ENCODE measurements at places on chromosomes 11 and 22.

GRCh38 chr11:102603091-102603490, 22.0 kb downstream of the MMP20 start:
- DNase-seq, result no peak

DNA sequence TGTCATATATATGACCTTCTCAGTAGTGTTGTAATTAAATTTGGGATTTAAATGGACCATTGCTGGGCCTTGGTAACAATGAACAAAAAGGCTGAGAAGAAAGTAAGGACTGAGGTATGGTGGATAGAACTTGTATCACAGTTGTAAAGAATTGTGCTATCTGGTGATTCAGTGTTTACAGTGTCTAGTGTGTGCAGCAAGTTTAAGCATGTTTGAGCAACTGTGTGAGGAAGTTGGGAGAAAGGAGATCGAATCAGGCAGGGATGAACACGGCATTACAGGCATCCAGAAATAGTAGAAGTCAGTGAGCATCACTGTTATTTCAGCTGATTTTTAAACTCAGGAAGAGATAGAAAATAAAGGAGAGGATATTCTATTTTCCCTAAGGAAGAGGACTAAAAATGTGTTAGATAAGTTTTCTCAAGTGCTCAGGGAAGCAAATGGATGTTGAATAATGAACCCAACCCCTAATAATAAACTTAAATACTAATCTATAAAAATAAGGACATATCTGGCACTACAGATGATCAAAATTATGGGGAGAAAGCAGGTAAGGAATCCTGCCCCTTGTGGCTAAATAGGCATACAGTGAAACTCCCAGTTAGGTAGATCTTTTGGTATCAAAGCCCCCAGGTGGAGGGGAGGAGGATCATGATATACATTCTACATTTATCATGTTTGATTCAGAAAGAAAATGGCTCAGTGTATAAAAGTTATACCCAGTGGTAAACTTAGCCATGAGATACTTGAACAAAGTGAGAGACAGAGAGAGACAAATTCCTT, 361.0 kb upstream of the ANO3 start:
- DNase-seq, result no peak

- DNase-seq, result no peak
Measured at GRCh38 chr22:34951212-34951611, 114.7 kb upstream of the ISX start.

DNA sequence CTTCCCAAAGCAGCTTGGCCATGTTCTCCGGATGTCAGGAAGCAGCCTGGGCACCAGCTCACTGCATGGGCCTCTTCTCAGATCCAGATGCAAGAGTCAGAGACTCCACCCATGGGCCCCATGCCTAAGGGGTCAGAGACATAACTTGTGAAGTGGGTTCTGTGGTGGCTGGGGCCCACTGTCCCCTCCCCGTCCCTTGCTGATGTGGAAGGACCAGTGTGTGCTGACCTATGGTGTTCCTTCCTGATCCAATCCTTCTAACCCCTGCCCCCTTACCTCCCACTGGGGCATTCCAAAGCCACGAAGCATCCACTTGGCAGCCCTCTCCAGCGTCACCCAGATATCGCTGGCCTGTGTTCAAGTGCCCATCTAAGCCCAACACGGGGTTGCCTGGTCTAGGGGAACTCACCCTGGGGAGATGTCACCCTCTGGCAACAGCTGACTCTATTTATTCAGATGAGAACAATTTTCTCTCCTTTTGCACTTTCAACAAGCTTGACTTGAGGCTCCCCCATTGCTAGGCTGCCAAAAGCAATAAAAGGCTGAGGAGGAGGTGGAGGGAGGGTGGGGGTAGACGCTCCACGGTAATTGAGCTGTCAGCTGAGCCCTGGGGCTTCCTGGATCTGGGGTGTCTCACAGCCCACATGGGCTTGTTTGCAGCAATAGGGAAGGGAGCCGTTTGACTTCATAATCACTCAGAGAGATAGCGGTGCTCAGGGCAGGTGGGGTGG, 158.5 kb downstream of the ADAMTS15 start:
- DNase-seq, result no peak

DNA sequence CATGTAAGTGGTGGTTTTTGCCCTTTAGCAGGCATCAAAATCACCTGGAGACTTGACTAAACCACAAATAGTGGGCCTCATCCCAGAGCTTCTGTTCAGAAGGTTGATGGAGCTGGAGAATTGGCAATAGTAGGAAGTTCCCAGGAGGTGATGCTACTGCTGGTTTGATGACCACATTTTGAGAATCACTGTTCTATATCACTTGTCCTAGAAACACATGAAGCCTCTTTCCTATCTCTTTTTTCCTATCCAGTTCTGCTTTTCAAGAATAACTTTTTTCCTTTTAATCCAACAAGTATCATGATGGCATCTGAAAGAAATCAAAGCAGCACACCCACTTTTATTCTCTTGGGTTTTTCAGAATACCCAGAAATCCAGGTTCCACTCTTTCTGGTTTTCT, at the start of gene OR5D13:
TSS of gene OR5D13 (plus strand) at position 301 of the 400 bp plus-strand sequence. CDS start at position 301, 0 bp downstream.
- DNase-seq, result no peak

DNA sequence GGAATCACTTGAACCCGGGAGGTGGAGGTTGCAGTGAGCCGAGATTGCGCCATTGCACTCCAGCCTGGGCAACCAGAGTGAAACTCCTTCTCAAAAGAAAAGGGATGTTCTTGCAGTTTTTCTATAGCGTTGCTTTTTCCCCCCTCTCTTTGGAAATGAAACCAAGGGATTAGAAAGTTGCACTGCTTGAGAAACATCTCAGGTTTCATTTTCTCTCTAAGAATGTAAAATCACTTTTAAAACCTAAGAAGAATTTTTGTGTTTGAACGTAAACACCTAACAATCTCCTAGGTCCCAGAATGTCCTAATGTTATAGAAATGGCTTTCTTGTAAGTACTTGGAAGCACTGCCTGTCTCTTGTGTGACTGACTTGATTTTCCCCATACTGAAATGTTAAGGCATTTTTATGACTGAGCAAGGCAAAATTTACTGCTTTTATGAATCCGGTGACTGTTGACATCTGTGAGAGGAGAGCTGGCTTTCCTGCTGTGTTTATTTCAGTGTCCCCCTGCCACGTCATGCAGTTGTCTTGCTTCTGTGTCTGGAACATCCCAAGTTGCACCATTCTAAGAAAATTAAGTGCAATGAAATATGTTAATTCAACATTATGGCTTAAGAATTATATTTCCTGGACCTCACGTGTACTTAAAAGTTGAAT, 37.7 kb downstream of the NF2 start:
- no peak for DNase-seq

- no peak for DNase-seq
Measured at GRCh38 chr11:131661132-131661531, 290.7 kb downstream of the NTM start.

DNA sequence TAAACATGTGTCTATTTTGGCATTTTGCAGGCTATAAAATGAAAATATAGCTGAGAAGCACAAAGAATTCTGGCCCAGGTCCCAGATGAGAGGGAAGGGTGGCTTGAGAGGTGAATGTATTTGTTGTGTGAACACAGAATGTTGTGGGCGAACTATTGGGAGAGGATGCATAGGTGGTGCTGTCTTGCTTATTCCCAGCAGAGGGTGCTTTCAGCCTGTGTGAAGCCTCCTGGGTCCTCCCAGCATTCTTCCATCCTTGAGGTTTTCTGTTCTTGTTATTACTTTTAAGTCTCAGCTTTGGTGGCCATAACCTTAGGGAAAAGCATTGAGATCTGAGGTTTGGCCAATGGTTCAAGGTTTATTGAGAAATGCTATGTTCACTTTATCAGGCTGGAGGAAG, 108.7 kb upstream of the SNX19 start:
- no peak for DNase-seq
